Frontal cortex (tissue), 4 donors: ENCODE measurements at places on chromosomes 12 and 14.

GRCh38 chr12:3261782-3262359 is 184.7 kb downstream of the TSPAN9 start:
- DNase-seq: no peak

DNA sequence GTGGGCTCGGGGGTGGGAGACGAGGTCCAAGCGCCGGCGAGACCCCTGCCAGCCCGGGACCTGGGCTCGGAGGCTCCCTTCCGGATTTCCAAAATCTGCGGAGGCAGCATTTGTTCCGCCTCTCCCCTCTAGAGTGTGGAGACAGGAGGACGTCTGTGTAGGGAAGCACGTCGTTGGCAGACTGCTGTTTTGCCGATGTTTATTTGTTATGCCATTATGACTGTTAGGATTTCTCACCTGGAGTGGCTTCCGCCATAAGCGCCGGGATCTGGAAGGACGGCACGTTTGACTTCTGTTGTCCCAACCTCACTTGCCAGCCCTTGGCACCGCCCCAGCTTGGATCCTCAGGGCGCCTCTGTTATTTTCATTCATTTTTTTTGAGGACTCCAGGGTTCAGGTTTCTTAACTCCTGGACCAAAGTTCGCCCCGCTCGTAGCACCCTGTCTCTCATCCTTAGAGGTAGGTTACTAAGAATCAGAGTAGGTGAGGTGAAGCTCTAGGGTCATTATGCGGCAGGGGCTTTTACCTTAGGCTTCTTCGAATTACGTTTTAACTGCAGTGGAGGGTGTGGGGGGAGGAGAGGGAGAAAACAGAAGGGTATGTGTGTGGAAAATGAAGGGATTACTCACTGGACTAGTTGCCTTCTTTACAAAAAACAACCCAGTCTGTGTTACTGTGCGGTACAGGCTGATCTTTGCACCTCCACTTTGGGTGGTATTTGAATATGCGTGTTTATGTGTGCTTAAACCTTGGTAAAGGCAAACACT is 547 bp upstream of the PYGL start:
- peak; percentile 39 for DNase-seq

DNA sequence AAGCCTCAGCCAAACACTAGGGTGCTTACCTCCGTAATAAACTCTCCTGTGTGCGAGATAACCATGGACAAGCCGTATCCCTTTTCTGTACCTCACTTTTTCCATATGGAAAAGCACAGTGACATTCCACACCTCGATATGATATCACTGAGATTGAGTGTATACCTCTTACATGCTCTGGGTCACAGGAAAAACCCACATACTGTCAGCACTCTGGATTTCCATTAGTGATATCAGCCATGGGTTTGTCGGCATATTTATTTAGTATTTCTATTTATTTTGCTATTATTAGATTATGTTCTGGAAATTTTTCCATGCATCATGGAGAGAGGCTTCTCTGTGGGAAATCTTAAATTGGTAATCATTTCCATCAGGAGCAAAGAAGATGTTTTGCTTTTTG is 28.0 kb upstream of the DAAM1 start:
- DNase-seq: no peak

DNA sequence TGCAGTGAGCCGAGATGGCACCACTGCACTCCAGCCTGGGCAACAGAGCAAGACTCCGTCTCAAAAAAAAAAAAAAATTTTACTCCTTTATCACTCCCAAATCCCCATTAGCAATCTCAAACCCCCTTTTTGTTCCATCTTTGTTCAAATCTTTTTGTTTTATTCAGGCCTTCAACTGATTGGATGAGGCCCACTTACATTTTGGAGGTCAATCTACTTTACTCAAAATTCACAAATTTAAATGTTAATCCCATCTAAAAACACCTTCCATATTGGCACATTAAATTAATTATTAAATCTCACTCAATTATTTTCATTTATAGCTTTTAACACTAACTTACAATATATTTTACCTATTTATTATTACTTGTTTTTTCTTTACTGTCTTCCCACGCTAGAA is 27.0 kb upstream of the TXNRD1 start:
- DNase-seq: no peak

DNA sequence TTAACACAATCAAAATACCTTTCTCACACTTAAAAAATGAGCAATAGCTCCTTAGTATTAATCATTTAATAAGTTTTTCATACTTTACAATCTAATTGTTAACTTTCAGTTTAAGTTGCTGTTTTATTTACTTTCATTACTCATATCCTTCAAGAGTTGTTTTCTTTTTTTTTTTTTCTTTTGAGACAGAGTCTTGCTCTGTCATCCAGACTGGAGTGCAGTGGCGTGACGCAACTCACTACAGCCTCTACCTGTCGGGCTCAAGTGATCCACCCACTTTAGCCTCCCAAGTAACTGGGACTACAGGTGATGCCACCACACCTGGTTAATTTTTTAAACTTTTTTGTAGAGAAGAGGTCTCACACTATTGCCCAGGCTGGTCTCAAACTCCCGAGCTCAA is 16.1 kb downstream of the ZBTB1 start:
- no peak for DNase-seq

DNA sequence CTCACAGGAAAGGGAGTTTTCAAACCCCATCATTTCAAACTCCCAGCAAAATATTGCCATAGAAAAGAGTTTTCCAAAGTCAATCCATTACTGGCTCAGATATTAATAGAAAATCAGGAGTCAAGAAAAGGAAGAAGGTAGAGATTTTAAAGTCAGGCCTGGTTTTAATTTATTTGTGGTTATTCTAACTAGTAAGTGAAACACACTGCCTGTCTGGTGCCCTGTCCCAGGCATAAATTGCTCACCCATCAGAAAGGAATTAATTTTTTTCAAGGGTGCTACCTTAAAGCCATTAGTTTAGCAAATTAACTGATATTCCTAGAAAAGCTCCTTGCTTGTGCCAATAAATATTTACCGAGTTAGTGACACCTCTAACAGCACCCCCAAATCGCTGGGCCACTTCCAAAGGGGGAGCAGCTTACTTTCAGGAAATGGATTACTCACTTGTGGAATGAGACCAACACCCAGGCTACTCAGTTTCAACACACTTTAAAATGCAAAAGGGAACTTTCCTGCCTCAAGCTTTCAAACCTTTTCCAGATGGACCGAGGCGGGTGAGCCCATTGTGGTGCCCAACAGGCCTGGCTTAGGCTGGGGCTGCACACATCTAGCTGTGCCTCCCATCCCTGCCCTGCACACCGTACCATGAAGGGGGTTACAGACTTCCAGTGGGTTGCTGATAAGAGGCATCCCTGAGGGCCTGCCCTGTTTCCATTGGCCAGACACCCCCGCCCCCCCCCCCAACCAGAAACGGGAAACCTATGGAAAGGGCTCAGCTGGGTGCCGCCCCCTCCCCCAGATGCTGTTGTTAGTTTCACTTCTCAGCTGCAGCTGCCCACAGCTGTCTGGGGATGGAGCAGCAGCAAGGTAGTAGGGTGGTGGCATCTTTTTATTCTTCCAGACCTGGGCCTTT is 117.2 kb downstream of the SAMD4A start:
- DNase-seq: no peak

GRCh38 chr12:14910090-14910915 is 24.6 kb upstream of the MGP start:
- no peak for DNase-seq
